GM13977 (cell line): ENCODE measurements at places on chromosomes 13 and 19.

DNA sequence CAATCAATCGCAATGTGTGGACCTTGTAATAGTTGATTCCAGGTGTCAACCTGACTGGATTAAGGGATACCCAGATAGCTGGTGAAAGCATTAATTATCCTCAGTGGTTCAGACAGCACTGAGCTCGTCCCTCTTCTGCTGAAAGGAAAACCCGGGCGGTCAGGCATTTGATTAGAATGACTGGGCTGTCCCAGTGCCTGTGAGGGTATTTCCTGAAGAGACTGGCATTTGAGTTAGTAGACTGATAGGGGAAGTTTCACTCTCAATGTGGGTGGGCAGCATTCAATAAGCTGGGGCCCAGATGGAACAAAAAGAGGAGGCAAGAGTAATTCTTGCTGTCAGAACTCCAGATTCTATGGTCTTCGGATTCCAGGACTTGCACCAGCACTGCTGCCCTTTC lies 31.9 kb downstream of the KPNA3 start:
- peak; percentile 18 for DNase-seq

DNA sequence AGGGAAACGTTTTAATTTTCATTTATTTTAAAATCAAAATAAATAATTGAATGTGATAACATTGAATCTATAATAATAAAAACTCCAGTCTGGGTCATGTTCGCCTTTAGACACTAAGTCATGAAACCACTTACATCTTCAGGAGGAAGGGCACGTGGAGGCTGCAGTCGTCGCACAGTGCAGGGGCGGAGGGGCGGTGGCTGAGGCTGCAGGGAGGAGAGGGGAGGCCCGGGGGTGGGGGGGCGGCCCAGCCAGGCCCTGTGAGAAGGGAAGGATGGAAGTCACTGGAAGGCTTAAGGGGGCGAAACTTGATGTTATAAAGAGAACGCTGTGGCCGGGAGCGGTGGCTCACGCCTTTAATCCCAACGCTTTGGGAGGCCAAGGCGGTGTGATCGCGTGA lies 14.9 kb upstream of the LATS2 start:
- no peak for DNase-seq

GRCh38 chr19:38741670-38742069 lies 2.6 kb downstream of the CAPN12 start:
- no peak for DNase-seq

GRCh38 chr19:33564836-33565338 lies 43.3 kb upstream of the PEPD start:
- no peak for DNase-seq

- no peak for DNase-seq
Observed at GRCh38 chr19:291006-291521, at the start of gene PLPP2. Gene PLPP2 (minus strand): TSS chr19:291403. CDS start chr19:291336, 67 bp downstream.

DNA sequence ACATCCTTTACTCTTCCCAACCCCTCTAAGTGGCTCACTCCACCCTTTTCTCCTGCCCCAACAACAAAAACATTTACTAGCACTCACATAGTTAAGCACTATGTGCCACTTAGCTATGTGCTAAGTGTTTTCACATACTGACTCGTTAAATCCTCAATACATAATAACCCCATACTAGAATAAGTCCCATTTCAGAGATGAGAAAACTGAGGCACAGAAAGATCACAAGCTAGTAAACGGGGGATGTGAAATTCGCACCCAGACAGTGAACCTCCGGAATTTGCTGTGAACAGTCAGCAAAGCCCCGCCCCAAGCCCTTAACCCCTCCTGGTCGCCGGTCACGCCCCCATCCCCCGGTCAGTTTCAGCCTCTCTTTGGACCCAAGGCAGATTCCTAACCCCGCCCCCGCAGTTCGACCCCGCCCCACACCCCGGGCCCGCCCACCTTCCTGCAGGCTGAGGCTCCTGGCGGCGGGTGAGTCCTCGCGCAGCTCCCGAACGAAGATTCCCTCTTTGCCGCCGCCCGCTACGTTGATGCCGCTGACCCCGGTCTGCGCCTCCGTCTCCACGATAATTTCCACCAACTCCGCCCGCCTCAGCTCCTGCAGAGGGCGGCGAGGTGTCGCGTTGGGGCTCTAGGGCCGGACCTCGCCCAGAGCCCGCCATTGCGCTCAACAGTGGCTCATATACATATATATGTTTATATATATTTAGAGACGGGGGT lies 9.8 kb downstream of the PRX start:
- DNase-seq = peak; percentile 98

GRCh38 chr19:49896863-49897621 lies at the start of gene IL4I1:
Gene IL4I1 (minus strand): TSS chr19:49896887. CDS start chr19:49896160, 727 bp downstream.
- DNase-seq = peak; percentile 86

- DNase-seq = no peak
Observed at GRCh38 chr19:38727306-38727867, 16.9 kb downstream of the CAPN12 start.

GRCh38 chr19:32337084-32337808 lies 8.2 kb upstream of the ZNF507 start:
- DNase-seq = no peak

GRCh38 chr13:98201984-98202383 lies 24.9 kb upstream of the RNF113B start:
- no peak for DNase-seq

- no peak for DNase-seq
Observed at GRCh38 chr19:31597616-31598015, 248.4 kb upstream of the TSHZ3 start.

GRCh38 chr13:72462166-72462565 lies 265.3 kb downstream of the MZT1 start:
- DNase-seq = no peak

GRCh38 chr19:41302624-41303351 lies 7.2 kb upstream of the CCDC97 start:
- DNase-seq = peak; percentile 84

DNA sequence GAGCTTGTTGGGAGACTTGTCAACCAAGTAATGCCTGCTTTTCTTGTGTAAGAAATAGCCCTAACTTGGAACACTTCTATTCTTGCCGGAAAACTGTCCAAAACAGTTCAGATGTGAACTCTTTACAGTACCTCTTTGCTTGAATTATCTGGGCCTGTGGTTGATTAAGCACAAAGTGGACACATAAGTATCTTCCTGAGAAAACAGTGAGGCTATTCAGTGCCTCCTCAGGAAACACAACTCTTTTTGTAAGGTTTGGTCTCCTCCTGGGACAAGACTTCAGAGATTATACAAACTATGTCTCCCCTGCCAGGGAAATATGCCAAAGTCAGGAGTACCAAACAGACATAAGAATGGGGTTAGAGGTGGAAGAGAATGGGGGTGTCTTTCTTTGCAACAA lies 127.7 kb downstream of the LACC1 start:
- DNase-seq = no peak

- DNase-seq = peak; percentile 56
Observed at GRCh38 chr19:35609851-35610353, 2.6 kb upstream of the HAUS5 start.

DNA sequence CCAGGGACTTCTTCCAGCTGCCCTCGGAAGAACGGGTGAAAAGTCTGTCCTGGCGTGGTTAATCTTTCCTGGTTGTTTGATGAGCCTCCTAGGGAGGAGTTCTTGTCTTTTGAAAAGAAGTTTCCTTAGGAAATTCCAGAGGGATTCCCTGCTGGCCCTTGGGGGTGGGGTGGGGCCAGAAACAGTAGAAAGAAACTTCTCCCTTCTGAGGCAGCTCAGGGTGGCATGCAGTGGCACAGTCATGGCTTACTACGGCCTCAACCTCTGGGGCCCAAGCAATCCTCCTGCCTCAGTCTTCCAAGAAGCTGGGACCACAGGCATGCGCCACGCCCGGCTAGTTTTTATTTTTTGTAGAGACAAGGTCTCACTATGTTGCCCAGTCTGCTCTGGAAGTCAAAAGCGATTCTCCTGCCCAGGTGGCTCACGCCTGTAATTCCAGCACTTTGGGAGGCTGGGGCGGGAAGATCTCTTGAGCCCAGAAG lies 1.5 kb downstream of the ZNF101 start:
- no peak for DNase-seq

- DNase-seq = no peak
Observed at GRCh38 chr13:34357435-34358232, 539.7 kb downstream of the RFC3 start.

DNA sequence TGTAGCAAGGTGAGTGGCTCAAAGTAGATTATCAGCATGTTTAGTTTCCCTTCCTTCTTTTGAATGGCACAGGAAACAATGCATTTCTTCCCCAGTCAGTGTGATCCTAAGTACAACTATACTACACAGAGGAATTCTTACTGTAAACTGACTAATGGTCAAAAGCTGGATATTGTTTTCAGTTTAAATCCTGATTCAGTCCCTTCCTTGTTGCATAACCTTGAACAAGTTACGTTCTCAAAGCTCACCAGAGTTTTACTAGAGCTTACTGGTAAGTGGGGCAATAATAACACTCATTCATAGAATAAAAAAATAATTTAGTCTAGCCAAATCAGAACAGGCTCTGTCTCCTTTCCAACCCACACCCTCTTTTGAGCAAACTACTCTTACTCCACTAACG lies 180.1 kb downstream of the POSTN start:
- DNase-seq = no peak

GRCh38 chr13:78758549-78758948 lies 99.6 kb upstream of the OBI1 start:
- no peak for DNase-seq

GRCh38 chr13:84563611-84564010 lies 681.3 kb upstream of the SLITRK1 start:
- DNase-seq = no peak

DNA sequence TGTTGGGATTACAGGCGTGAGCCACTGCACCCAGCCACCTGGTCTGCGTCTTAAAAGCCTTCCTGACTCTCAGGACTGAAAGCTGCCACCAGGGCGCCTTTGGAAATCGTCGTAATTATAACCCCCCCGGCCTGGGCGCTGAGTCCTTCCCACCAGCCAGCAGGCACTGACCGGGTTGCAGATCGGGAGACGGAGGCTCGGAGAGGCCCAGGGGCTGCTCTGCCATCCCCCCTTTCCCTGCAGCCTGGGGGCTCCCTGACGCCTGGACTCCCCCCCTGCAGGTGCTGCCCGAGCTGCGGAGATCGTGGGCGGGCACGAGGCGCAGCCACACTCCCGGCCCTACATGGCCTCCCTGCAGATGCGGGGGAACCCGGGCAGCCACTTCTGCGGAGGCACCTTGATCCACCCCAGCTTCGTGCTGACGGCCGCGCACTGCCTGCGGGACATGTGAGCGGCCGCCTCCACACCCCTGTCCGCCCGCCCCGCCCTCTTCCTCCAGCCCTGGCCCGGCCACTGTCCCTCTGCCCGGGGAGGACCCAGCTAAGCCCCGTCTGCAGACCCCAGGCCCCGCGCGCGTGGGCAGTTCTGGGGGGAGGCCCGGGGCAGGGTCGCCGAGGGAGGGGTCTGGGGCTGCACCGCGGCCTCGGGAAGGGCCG lies 2.5 kb downstream of the PRTN3 start:
- DNase-seq = no peak

GRCh38 chr13:112465251-112466131 lies 89.3 kb downstream of the SPACA7 start:
- no peak for DNase-seq

DNA sequence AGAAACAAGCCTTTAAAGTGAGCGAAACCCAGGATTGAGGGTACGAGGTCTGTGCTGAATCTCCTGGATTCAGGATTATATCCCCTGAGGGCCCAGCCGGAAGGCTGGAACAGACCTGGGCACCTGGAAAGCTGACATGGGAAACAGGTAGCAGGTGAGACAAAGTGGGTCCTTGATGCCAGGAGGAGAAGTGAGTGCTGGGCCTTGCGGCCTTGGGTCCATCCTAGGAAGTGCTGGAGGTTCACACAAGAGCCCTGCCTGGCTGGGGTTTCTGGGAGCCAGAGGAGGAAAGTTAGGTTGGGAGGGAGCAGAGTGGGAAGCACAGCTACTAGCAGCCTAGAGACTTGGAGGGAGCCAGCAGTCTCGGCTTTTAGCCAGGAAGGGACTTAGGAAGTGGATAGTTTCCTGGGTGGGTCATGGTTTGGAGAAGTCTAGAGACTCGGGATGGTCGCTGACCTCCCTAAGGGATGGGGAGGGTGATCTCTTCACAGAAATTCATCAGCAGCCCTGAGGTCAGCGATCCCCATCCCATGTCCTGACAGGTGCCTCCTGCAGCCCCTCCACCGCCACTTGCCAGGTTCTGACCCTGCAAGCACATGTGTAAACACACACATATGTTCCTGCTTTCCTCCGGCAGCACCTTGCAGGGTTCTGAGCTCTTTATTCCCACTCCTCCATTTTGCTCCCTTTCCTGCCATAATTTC lies 29.4 kb upstream of the ZNF492 start:
- no peak for DNase-seq

DNA sequence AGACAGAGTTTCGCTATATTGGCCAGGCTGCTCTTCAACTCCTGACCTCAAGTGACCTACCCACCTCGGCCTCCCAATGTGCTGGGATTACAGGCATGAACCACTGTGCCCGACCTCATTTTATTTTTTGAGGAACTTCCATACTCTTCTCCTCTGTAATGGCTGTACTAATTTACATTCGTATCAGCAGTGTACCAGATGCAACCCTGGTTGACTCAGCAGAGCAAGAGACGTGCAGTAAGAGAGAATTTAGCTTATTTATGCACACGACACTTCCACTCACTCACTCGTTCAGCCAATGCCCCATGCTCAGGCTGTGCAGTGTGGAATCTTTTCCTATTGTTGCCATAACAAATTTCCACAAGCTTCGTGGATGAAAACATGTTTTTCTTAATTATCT lies 6.9 kb downstream of the KIR3DL3 start:
- DNase-seq = no peak

- DNase-seq = no peak
Observed at GRCh38 chr13:74258961-74259360, 124.8 kb upstream of the KLF12 start.

DNA sequence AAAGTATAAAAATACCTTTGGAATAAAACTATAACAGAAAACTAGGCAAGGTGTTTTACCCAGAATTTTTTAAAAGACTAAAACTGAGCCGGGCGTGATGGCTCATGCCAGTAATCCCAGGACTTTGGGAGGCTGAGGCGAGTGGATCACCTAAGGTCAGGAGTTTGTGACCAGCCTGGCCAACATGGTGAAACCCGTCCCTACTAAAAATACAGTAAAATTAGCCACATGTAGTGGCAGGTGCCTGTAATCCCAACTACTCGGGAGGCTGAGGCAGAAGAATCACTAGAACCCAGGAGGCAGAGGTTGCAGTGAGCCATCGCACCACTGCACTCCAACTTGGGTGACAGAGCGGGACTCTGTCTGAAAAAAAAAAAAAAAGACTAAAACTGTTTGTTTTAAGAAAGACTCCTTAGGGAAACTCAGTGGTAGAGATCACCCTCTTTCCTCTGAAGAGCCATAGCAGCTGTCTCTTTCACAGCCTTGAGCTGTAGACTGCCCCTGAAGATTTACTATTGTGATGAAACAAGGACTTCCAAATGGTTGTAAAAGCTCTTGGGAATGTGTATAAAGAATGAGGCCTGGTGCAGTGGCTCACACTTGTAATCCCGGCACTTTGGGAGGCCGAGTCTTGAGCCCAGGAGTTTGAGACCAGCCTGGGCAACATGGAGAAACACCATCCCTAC lies 14.7 kb upstream of the KCTD4 start:
- DNase-seq = no peak
